ENCODE measurements at places on chromosomes 12 and 14. TPM values are rescaled to one million over a fixed set of nuclear protein-coding genes. Genes with fewer than 3 reads are reported as not detected.
A peak's percentile ranks its signal among the peaks of the same experiment; 100 is the strongest.

Gene NFATC4
- total RNA-seq, result 54.5 TPM

Gene LRRC43
- 0.18 TPM for total RNA-seq

Gene PLBD1
- total RNA-seq, result 23.2 TPM

Gene SIX6
- total RNA-seq, result not detected

Gene FAM186B
- 0.18 TPM for total RNA-seq

Gene BMAL2
- 2.1 TPM for total RNA-seq

Gene RDH12
- 0.40 TPM for total RNA-seq

DNA sequence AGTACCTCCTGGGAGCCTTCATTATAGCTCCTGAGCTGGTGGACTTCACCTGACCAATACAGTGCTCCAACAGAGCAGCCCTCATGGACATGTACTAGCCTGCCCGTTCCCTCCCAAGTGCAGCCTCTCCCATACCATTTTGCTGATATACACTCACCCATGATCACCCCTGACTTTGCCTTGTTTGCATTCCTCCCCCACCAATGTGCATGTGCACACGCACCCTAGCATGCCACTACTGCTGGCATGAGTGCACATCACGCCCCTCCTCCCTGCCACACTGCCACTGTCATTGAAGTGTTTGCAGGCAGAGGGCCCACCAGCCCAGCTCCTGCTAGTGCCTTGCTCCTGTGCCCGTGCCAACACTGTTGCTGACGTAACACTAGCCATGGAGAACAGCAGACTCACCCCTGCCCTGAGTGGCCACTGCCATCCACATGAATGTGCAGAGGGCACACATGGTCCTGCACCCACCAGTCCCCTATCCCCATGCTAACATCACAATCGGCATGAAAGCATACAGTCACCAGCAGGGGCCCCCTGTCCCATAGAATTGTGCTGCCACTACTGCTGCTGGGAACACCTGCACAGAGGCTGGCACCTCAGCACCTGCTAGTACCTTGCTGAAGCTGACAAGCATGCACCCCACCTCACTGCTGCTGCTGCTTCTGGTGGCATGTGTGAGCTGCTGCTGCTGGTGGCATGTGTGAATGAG lies 110.3 kb downstream of the SINHCAF start:
- no peak for DNase-seq

GRCh38 chr12:75953312-75953906 lies 78.2 kb downstream of the PHLDA1 start:
- DNase-seq, result peak; percentile 42

DNA sequence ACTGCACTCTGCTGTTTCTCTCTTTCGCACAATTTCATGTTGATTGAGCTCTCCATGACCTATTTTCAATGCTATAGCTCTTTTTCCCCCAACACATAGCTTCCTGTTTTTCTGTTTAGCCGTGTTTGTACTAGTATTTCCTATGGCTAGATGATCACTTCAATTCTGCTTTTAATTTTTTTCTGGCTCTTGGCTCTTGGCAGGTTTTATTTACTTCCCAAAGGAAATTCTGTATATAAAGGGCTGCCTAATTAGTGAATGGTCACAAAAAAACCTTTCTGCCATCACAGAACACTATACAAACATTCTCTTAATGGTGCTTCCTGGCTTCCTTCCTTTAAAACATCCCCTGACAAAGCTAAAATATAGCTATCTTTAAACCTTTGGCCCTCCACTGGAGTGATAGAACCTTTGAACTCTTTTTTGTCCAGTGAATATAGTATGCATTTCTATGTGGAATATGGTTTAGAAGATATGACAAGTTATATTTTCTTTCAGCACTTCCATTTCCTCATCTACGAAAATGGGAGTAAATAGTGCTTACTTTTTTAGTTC lies 88.2 kb downstream of the RASSF9 start:
- peak; percentile 47 for DNase-seq

GRCh38 chr12:65651060-65651459 lies 173.2 kb upstream of the HMGA2 start:
- DNase-seq, result no peak

GRCh38 chr12:64160021-64160710 lies 61.9 kb downstream of the KICS2 start:
- DNase-seq, result no peak

DNA sequence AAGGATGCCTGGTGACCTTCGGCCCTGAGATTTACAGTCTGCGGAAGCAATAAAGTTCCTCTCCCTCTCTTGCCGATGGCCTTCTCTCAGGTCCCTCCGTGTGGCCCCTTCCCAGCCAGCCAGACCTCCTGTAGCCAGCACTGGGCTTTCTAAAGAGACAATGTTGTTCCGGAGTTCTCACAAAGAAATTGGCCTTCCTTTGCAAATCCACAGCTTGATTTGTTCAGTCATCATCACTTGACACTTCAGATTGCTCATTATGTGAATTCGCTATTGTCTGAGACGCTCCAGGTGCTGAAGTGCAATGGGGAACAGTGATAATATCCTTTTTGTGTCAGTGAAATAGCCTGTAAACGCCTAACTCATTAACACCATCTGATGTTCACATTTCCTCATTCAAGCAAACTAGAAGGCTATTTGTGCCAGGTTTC lies 43.7 kb upstream of the GPHB5 start:
- DNase-seq, result no peak

DNA sequence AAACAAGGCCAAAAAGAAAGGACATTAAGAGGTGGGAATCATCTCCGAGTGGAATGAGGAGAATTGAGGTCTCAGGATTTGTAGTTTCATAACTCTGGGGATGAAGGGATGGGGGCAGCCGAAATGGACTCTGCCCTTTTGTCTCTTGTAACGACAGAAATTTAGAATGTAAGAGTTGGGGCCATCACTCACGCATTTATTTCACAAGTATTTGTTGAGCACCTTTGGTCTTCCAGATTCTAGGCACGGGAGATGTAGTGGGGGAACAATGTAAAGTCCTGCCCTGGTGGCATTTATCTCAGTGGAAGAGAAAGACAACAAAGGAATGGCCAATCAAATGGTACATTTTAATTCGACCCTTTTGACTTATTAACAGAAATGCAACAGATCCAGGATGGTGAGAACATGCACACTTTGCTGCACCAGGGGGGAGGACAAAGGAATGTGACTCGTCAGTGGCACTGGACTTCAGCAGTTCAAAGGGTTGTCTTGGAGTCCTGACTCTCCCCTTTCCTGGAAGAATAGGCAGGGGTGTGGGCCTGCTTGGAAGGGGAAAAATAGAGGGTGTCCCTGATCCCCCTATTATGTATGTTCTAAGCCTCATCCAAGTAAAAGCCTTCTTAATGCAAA lies 102.0 kb downstream of the TMEM30B start:
- DNase-seq, result no peak

DNA sequence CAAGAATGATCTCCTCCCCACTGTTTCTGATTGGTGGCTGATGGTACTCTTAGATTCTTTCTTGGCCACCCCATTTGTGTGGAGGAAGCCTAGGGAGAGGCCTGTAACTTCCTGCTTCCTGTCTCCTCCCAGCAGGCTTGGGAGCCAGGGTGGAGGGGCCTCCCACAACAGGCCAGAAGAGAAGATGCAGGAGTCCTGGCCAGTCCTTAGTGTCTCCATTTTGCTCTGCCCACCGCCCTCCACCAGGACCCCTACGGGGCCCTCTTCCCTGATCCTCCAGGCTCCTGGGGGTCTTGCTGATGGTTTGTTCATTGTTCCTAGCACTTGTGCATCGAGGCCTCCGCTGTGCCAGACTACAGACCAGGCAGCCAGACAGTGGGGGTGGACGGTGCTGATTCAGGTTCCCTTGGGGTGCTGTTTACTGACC lies 6.8 kb downstream of the TSPAN9 start:
- peak; percentile 63 for DNase-seq

- no peak for DNase-seq
These were observed 29.3 kb upstream of the TEX22 start for GRCh38 chr14:105368910-105369652.

DNA sequence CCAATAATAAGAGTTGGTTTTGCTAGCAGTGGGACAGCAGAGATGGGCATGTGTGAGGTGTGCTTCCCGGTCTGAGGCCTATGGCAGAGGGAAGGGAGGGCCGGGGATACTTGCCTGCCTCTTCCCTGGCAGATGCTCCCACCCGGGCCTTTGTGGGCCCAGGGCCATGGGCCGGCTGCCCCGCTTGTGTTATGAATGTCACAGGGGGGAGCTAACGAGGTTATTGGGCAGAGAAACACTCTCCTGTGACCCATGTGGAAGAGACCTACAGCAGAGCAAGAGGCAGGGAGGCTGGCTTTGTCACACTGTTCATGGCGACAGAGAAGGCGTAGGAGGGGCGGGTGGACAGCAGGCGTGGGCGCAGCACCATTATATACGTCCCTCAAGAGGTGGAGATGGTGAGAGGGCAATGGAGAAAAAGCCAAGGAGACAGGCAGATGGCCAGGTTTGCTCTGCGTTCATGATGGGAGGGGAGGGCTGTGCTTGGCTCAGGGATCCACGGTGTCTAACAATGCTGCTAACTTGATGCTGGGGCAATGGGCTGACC lies 13.3 kb downstream of the CCND2 start:
- no peak for DNase-seq

GRCh38 chr14:53851394-53852090 lies 105.1 kb downstream of the BMP4 start:
- DNase-seq, result no peak

DNA sequence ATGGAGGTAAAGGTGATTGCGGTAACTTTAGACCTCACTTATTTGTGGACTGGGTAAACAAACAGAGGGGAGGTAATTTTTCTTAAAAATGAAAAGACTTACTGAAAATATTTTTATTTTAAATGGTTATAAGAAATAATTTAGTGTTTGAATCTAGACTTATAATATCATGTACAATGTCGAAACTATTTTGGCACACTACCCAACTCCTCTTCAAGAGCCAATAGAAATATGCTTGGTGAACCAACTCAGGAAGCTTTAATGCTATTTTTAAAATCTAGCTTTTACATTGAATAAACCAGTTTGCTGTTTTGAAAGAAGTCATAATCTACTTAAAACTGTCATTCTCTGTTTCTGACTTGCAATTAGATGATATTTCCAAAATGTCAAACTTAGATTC lies 175.8 kb upstream of the NPAS3 start:
- DNase-seq, result peak; percentile 60

DNA sequence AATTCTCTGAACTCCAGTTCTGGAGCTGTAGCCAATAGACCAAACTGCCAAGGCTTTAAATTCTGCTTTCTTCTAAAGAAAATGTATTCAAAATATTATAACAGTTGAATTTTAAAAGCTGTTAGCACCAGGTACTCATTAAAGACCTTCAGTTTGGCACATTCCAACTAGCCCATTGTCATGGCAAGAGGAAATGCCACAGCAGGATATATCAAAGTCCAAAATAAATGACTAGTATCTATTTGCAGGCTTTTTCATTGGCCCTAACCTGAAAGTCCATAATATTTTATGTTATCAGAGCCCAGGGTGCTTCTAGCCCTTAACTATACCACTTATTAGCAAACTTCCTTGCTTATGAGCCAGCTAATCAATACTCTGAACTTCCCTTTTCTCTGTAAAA lies 3.1 kb upstream of the RIC8B start:
- no peak for DNase-seq

- no peak for DNase-seq
These were observed 92.1 kb downstream of the BCL11B start for GRCh38 chr14:99179946-99180345.

DNA sequence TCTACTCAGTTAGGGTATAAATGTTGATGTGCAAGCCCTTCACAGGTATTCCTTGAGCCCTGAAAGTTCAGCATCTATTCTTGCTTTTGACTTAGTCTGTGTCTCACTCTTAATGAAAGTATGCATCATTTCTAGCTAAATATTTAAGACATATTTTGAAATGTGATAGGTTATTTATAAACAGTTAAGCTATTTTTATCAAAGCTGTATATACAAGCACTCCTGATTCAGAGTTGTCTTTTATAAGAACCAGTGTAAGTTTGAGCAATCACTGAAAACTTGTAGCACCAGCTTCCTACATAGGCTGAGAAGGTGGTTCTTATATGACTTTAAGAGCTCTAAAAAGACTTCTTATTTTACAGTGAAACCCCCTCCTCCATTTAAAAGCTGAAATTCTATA lies 98.6 kb downstream of the MYF5 start:
- DNase-seq, result no peak

GRCh38 chr12:41794336-41794735 lies 350.3 kb downstream of the GXYLT1 start:
- DNase-seq, result no peak

- peak; percentile 61 for DNase-seq
These were observed 482 bp upstream of the IFI27L2 start for GRCh38 chr14:94129758-94130414.

GRCh38 chr14:67574156-67574555 lies 25.9 kb downstream of the PIGH start:
- no peak for DNase-seq

GRCh38 chr14:91261115-91261514 lies 16.6 kb upstream of the GPR68 start:
- DNase-seq, result no peak

- no peak for DNase-seq
These were observed 218.6 kb downstream of the KIF26A start for GRCh38 chr14:104356738-104357688.

- no peak for DNase-seq
These were observed 22.7 kb downstream of the CCDC198 start for GRCh38 chr14:57470909-57471308.

Data from muscle of leg (tissue), 16 donors.